Kasumi-1 (cell line): ENCODE measurements at places on chromosomes 2 and 18.
A peak's percentile ranks its signal among the peaks of the same experiment; 100 is the strongest.

DNA sequence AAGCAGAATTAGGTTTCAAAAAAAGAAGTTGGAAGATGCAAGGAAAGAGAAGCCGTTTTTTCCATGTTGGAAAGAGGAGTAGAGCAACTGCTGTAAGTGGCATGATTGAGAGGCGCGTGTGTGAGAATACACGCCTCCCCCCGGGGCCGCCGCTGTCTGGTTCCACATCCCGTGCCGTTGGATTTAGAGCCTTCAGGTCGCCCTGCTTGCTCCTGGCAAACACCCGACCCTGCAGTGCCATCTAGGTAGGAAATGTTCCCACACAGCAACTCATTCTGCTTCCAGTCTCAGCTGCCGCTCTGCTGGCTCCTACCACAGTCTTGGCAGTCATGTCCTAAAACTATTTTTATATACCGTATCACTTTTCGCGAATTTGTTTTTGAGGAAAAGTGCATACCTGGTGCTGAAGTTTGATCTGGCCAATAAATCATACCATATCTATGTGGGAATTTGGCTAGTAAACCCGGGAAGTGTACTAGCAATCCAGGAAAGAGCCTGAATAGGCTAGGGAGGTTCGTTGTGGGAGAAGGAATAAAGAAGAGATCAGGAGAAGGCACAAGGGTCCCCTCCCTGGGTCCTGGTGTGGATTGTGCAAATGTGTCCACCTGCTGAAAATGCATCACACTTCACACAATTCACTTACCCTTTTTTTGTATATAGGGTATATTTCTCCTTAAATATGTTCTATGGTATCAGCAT is 372.7 kb downstream of the FBXO15 start:
- no peak for DNase-seq

DNA sequence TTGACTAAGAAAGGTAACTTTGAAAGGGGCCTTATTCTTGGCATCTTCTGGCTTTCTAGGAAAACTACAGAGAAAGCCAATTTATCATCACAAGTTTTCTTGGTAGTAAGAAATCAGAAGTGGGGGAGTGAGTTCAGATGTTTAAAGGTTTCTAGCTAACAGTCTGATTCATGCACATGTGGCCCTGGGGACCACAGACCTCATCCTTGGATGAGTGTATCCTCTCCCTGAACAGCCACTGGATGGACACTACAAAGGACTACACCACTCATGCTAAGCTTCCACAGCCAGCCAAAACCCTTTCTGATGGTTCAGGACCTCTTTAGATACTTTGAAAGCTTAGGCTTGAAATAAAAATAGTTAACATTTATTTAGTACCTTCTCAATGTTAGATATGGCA is 218.3 kb upstream of the STK17B start:
- DNase-seq = no peak

- no peak for DNase-seq
Measured at GRCh38 chr2:191693778-191694177, 15.8 kb downstream of the NABP1 start.

- no peak for DNase-seq
Measured at GRCh38 chr2:101478181-101479001, 3.5 kb upstream of the RFX8 start.

GRCh38 chr2:55355451-55355850 is 64.2 kb downstream of the CCDC88A start:
- DNase-seq = no peak

GRCh38 chr18:76149734-76150133 is 345.3 kb downstream of the ZNF516 start:
- no peak for DNase-seq

- DNase-seq = peak; percentile 60
Measured at GRCh38 chr2:159797543-159798375, at the start of gene CD302. CD302 (minus strand) TSS chr2:159798208; CDS start chr2:159798198, 10 bp downstream.

DNA sequence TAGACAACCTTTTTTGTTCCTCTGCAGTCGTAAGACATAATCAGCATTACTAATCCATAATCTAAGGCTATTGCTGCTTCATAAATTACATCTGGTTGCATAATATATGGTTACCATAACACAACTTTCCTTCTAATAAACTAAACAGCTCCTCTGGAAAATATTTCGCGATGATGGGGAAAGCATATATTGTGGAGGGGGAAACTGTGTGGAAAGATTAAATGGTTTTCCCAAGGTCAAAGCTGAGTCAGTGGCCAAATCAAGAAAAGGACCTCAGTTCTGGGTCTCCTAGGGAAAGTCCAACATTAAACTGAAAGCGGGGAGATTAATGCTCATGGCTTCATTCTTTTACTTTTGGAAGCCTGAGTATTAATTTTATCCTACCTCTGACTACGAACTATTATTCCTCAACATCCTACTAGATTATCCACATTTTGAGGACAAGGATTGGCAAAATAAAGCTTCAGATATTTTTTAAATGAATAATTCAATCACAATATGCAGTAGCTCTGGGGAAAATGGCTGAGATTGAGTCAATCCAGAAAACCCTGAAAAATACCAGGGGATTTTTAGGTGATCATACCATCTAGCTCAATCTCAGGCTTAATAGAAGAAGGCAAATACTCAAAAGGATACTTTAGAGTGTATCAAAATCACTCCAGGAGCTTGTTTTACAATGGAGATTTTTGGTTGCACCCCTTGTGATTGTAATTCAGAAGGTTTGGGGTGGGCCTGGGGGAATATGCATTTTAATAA is 33.8 kb upstream of the STK17B start:
- DNase-seq = no peak

GRCh38 chr2:109238580-109238979 is 109.6 kb downstream of the SH3RF3 start:
- peak; percentile 98 for DNase-seq
